ENCODE measurements at places on chromosomes 6 and 20.

DNA sequence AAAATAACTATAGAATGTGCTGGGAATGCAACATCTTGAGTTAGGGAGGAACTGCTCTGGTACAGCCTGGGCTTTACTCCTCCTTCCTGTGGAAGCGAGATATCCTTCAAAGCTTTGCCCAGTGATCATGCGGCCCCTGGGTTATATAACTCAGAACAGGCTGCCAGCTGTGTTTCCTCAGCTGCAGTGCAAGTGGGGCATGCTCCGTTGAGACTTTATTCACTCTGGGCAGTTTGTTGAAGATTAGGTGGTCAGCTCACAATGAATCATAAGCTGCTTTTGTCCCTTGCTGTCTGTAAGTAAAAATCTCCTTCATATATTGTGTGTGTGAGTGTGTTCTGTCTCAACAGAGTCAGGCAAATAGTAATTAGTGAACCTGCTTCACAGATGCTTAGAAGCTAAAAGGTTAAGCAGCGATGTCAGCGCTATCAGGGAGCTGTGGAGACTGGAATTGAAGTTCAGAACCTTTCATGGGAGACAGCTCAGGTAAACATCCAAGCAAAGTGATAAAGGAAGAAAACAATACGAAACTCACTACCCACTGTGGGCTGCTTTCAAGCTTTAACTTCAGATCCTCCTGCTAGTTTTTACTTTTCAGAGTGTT, 688.4 kb downstream of the HTR1B start:
- no peak for DNase-seq

- no peak for DNase-seq
These were observed 130.5 kb downstream of the CEBPB start for GRCh38 chr20:50320901-50321796.

GRCh38 chr20:37295001-37295400, 5.5 kb downstream of the MANBAL start:
- DNase-seq = no peak

DNA sequence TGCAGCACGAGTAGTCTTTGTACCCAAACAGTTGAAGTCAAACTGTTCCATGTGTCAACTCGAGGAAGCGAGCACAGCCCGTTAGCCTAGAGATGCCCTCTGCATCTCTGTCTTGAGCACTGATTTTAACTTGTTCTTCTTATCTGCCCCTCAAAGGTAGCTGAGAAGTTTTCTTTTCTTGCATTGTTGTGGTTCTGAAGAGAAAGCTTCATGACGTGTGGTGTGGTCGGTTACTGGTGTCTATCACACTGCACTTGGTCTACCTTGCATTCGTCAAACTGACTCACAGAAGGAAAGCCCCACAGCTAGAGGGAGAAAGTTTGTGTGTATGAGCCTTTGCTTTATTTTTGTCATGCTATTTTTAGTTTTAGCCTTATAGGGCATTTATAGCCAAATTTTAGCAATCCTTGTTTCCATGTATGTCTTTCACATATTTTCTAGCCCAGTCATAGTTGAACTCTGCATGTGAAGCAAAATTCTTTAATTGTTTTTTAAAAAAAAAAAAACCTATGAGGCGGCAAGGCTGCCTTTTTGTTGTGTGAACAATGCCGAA, 115.1 kb downstream of the JAG1 start:
- DNase-seq = peak; percentile 14

DNA sequence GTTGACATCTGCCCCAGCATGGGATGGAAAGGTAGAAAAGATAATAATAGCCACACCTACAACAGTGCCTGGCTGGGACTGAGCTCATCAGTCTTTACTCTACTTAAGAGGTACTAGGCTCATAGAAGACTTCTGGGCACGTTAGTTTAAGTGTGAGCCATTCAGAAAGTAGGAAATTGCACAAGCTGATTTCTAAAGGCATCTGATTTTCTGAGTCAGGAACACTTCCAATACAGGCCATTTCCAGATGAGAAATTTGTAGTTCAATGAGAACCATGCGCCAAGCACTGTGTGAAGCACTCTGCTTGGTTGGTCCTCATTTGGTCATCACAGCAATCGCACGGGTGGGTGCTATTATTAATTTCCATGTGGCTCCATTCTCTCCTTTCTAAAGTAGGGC, 42.3 kb downstream of the MOCS1 start:
- no peak for DNase-seq

GRCh38 chr6:36755435-36756348, 58.1 kb downstream of the RAB44 start:
- DNase-seq = peak; percentile 92

DNA sequence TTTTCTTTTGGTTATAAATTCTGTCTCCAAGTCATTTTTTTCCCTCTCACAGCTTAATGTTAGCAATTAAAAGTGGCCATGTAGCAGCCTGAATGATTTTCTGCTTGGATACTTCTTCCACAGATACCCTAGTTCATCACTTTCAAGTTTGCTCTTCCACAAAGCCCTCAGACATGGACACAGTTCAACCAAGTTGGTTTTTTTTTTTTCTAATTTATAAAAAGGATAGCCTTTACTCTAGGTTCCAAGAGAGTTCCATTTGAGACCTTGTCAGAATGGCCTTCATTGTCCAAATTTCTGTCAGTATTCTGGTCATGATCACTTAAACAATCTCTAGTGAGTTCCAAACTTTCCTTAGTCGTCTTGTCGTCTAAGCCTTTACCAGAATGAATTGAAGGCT, 40.0 kb downstream of the RSPH3 start:
- no peak for DNase-seq

GRCh38 chr6:107621229-107621937, 131.5 kb downstream of the SOBP start:
- DNase-seq = no peak

DNA sequence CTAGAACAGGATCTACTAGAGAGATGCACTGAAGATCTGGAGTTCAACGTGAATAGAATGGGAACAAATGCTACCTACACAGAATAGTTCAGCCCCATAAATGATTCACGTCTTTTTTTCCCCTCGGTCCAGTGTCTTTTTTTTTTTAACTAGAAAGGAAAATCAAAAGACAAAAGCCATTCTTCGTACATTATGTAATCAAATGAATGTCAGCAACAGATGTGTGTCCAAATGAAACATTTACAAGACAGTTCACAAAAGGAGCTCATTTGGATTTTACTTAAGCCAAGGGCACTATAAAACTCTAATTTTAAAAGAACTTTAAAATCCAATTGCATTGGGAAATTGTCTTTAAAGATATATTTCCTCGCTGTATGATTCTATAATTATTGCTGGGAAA, 42.4 kb downstream of the FAM184A start:
- DNase-seq = no peak

DNA sequence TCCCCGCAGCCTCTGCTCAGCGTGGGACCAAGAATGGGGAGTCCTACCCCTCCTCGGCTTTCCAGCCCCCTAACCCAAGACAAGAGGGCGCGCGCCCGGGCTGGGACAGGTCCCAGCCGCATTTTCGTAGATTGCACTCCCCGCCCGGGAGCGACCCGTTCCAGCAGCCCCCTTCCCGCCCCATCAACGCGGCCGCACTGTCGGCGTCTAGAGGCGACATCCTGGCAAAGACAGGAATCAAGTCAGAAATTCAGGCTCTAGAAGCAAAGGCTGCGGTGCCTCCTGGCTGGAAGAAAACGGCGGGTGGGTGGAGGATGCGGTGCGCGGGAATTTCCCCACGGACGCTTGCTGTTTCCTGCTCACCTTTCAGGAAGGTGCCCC, 957 bp downstream of the PROKR2 start:
- no peak for DNase-seq

DNA sequence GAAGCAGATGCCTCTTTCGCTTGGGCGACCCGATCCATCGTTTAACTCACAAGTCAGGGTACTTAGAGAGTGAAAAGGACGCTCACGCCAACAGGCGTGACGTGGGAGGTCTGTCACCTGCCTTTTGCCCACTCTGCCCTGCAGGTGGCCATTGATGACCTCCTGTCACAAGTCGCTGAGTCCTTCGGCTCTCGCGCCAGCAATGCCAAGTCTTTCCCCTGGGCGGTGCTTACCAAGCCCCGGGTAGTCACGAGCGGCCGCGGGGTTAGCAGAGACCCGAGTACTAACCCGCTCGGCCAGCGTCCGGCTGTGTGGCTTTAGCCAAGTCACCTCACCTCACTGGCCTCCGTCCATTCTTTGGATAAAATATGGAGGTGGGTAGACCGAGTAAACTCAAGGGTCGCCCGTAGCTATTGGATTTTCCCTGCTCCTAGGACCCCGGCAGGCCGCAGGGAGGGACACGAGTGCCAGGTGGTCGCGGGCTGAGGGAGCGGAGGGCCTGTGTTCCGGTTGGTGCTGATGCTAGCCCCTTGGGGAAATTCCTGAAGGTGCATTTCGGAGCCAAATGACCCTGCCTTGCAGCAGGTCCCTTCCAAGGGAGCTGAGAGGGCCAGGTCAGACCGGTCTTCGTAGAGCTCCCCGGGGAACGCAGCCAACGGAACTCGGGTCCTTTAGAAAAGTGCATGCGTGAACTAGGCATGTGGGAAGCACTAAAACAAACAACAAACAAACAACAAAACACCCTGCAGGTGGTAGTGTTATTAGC, 668 bp downstream of the PKIB start:
- DNase-seq = no peak

- peak; percentile 9 for DNase-seq
These were observed 161.4 kb downstream of the LY86 start for GRCh38 chr6:6749702-6750491.

DNA sequence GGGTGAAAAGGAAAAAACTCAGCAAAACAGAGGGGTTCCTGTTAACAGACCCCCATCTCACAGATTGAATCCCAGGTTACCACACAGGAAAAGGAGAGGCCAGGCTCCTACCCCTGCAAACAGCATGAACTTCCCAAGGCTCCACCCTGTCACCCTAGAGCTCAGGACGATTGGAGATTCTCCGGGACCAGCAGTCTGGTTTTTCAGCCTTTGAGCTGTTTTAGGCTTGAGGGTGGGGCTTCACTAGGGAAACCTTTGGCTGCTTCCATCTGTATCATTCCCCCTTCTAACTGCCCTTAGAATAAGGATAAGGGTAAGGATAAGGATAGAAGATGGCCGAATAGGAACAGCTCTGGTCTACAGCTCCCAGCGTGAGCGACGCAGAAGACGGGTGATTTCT, 16.0 kb downstream of the C6orf58 start:
- no peak for DNase-seq

DNA sequence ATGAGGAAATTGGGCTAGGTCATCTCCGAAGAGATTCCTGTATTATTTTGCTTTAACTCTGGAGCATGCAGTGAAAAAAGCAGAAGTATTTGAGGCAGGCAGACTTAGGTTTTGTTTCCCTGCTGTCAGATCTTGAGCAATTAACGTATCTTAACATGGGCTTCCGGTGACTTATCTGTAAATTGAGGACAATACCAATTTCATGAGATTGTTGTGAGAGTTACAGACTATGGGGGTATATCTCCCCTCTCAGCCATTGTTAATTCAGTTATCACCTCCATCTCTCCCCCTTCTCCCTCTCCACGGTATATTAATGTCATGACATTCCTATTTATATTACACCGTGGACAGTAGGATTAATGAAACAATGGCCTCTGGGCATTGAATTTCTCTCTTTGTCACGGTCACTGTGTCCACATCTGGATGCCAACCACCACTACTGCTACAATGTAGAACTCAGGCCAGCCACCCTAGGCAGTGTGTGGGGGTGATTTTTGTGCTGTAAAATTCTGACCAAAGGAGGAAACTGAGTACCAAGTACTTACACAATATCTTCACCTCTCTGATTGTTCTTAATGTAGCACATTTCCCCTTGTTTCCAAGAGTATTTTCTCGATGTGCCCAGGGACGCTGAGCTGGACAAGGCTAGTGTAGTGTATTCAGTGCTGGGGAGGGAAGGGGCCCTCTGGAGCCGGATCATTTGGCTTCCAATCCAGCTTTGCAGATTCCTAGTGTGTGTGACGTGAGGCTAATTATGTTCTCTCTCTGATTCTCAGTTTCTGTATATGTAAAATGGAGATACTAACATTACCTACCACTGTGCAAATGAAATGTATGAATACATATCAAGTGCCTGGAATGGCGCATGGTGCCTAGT, 77.2 kb downstream of the GCNT2 start:
- no peak for DNase-seq

- no peak for DNase-seq
These were observed 3.1 kb downstream of the CHMP4B start for GRCh38 chr20:33814238-33814712.

GRCh38 chr6:40996591-40997233, 42.3 kb downstream of the UNC5CL start:
- no peak for DNase-seq

GRCh38 chr6:39209911-39210310, 19.4 kb downstream of the KCNK5 start:
- DNase-seq = no peak

DNA sequence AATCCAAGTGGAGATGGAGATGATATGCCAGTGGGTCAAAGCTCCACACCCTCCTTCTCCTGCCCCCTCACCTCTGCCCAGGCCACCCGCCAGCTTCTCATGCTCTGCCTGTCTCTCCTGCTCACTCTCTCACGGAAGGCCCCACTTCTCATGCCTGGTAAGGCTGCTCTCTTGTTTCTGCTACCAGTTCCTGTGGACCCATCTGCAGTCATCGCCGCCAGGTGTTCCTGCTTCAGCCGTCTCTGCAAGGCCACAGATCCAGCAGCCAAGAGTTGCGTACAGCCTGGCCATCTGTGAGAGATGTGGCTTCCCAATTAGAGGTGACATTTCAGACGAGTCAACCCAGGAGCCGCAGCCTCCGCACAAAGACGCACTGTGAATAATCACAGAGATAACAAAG, 40.8 kb upstream of the NXT1 start:
- DNase-seq = no peak

DNA sequence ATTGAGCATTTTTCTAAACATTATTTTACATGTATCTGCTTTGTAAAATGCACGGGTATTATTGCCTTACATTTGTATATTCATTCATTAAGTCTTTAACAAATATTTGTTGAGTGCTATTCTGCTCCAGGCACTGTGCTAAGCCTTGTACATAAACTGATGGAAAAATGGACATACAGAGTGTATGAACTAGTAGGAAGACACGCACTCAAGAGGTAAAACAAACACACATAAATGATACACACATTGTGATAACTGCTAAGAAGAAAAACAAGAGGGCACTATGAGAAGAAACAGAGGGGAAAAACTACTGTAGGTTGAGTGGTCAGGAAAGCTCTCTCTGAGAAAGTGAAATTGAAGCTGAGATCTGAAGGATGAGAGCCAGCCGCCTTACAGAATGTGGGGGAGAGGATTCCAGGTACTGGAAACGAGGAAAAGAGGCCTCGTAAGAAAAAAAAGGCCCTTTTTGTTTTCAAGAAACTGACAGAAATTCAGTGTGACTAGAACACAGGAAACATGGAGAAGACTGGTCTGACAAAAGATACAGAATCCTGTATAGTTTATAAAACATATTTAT, 117.5 kb downstream of the EYA4 start:
- no peak for DNase-seq

DNA sequence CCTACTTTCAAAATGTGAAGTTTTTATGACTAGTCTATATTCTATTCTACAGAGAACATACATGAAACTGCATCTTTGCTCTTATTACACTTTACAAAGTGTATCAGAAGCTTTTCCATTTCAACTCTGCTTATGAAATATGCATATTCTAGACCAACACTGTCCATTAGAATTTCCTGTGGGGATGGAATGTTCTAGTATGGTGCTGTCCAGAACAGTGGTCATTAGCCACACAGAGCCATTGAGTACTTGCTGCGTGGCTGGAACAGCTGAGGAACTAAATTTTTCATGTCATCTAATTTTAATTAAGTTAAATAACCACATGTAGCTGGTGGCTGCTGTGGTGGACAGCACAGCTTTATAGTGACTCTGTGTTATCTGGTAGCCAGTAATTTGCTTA, 105.9 kb upstream of the PDE10A start:
- DNase-seq = no peak

GRCh38 chr20:46088409-46089166, 1.2 kb downstream of the NCOA5 start:
- no peak for DNase-seq
